ENCODE measurements at places on chromosomes 2 and 18.

DNA sequence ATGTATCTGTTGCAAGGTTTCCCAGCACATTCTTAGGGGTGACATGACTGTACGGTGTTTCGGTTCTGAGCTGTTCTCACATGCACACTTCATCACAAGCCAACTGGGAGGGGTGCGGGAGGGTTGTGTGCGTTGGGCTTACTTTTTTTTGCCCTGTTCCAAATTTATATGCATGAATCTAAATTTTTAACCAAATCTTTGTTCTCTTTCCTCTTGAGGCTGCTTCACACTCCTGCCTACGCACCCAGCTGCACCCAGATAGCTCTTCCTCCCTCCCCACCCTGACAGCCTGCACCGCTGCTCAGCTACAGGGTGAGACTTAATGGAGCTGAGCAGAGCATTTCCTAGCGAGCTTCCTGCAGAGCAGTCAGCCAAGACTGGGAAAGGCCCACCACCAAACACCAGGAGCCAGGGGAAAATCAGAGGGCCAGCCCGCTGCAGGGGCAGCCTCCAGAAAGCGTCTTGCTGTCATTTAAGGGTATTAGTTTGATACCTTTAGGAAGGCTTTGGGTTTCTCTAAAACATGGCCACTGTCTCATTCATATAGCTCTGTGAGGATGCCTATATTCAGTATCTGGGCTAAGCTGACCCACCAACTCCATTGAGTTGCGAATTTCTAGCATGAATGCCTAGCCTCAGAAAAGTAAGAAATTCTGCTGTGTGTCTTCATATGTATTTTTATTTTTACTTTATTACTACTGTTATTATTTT is 84.5 kb downstream of the POU3F3 start:
- no peak for DNase-seq

DNA sequence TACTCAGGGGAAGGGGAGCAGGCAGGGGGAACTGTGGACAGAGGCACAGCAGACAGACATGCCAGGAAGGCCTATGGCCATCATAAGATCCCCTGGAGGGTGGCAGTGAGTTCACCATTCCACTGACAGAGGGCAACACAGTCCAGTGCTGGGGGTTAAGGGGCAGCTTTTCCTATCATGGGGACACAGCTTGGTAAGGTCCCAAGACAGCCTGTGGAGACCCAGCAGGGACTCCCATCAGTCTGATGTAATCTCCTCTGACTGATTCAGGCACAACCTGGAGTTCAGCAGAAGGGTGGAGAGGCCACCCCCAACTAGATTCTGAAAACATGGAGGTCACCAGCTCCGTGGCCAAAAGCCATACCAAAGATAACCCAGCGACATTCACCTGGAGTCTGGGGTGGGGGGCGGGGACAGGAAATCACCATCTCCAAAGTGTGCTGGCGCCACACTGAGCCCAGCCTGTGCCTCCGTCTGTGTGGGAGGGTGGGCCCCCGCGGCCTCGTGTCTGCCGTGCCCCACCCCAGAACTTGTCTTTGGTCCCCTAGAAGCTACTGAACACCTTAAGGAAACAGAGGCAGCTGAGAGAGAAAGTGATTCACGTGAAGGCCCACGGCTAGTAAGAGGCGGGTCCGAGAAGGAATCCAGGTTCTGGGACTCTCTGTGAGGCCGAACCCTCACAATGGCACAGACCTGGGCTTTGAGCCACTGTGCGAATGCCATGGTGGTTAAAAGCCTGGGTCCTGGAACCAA is 28.6 kb downstream of the DNMT3A start:
- DNase-seq, result no peak

DNA sequence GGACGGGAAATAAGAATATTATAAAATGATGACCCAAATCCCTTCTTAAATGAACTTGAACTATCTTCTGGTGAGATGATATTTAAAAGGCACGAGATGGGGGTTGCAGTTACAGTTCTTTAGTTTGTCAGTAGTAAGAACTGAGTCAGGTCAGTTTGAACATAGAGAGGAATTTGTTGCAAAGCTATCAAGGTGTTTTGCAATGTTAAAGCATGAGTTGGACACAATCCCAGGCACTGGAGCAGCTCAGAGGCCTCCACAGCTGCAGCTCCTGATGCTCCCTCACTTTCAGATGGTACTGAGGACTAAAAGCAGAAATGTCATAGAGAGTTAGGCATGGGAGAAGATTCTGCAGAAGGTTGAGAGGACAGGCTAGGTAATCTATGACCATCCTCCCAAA is 236.0 kb downstream of the BCL2 start:
- no peak for DNase-seq

- DNase-seq, result peak; percentile 54
Measured at GRCh38 chr2:2331881-2332280, 806 bp upstream of the MYT1L start.

- DNase-seq, result no peak
Measured at GRCh38 chr2:12376025-12376424, 340.7 kb upstream of the TRIB2 start.

All from iPS-NIHi11 (cell line).